ENCODE measurements at places on chromosomes 5 and 9.

DNA sequence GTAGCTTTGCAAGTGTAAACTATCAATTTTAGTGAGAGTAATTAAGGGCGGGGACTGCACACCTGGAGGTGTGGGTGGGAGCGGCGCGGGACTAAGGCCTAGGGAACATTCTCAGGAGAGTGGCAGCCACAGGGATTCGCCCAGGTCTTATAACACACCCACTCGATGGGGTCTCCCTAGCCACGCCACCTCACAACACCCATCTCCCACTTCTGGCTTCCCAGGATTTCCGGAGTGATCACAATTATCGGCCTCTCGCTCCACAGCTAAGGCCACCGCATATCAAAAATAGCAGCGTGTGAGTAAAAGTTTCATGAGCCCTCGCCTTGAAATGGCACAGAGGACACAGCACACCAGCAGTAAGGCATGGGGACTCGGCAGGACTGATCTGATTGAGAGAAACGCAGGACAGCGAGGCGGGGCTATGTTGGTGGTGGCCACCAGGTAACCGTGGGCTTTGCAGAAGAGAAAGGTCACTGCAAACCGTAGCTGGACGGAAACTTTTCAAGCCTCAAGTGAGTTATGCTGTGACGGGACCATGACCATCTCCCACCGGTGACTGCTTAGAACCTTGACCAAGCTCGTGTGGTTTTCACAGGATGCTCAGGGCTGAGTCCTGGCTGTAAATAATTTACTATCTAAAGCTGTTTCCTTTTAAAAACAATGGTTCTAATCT, 1.1 kb upstream of the LPAR1 start:
- no peak for DNase-seq

GRCh38 chr5:2906302-2907090, 155.0 kb upstream of the IRX2 start:
- DNase-seq = no peak

DNA sequence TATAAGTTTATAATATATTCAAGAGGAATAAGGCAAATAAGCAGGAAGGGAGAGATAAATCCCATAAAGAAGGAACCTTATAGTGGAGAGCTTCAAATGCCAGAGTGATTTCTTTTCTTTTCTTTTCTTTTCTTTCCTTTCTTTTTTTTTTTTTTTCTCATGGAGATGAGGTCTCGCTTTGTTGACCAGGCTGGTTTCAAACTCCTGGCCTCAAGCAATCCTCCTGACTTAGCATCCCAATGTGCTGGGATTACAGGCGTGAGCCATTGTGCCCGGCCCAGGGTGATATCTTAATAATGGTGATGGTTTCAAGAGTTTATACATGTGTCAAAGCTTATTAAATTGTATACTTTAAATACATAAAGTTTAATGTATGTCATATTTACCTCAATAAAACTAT, 19.6 kb upstream of the FOCAD start:
- no peak for DNase-seq

- DNase-seq = no peak
Measured at GRCh38 chr9:2638871-2639673, 17.5 kb downstream of the VLDLR start.

- DNase-seq = no peak
Measured at GRCh38 chr5:83946516-83946915, 225.9 kb upstream of the HAPLN1 start.

DNA sequence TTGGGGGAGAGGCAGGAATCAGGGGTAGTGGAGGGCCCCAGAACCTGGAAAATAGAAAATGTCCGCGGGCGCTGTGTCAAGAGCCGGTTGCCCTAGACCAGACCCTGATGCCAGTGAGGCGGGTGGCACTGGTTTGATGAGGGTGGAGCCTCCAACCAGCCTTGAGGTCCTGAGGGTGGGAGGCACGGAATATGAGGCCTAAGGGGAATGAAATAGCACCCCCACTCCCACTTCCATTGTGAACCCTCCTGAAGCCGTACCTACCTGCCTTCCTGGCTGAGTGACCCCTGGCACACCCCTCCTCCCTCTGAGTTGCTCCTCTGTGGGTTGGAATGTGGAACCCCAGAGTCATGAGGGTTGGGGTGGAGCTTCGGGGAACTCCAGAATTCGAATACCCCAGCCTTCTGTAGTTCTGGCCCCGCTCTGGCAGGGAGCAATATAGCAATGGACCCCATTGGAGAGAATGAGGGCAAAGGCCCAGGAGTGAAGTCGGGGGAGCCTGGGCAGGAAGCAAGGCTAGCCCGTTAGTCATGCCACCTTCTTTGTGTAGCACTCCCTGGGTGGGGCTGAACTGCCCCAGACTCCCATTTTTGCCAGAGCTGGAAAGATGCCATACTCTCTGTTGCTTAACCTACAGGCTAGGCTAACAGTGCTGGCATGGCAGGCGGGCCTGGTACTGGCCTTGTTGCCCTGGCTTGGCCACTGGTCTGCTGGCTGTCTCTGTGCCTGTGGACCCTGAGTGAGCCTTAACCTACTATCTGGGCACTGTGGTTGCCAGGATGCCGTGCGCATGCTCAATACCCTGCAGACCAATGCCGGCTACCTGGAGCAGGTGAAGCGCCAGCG, 1.0 kb downstream of the FPGS start:
- no peak for DNase-seq

GRCh38 chr9:130912932-130913598, 16.5 kb upstream of the QRFP start:
- DNase-seq = no peak

- no peak for DNase-seq
Measured at GRCh38 chr5:132778129-132778528, 1.1 kb upstream of the SEPTIN8 start.

DNA sequence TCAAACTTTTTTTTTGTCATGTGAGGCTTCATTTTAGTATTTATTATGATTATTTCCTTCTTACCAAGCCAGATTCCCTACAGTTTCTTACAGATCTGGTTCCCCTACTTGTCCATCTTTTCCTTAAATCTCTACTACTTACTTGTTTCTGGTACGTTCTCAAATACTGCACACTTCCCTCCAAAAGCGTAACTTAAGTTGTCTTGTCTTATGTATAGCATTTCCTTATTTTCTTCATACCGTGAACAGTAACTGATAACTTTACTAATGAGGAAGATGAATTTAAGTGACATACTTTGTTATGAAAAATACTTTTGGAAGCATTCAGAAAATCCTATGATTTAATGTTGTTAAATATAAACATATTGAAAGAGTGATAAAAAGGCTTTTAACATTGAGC, 67.3 kb downstream of the PARP8 start:
- DNase-seq = no peak

- no peak for DNase-seq
Measured at GRCh38 chr9:125238915-125239446, 2.2 kb downstream of the HSPA5 start.

DNA sequence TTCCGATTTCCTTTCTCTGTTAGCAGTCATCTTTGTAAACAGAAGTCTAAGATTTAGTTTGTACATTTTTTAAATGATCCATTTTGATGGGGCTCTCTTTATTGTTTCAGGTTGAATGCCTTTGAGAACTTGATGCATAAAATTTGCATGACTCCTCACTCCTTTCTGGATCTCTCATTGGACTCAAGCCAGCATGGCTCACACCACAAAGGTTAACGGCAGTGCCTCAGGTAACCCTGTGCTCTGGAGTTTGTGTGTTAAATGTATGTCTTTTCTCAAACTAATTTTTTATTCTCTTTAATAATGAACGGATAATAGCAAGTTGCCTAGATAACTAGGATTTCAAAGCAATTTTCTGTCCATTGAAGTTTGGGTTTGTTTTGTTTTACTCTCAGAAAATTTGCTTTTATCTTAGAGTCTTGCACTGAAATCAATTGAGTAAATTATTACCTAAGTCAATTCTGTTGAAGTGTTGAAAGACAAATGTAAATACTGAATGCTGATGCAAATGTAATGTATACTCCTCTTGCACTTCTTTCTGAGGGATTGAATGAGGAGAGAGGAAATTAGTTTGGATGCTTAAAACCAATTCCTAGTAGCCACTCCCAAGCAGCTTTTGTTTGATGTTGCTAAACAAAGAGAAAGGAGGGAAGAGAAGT, 164.6 kb upstream of the DMRT1 start:
- DNase-seq = no peak

DNA sequence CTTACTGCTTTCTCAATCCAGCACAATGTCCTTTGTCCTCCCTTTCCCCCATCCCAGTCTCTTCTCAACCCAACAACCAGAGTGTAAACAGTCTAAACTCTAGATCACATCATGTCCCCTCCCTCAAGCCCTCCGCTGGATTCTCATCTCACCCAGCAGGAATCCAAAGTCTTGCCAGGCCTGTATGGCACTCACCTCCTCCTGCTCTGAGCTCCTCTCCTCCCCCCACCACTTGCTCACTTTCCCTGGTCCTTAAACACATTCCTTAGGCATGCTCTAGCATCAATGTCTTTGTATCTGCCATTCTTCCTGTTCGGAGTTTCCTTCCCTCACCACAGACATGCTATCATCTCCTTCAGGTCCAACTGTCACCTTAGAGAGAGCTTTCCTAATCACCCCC, 78.8 kb downstream of the NIPSNAP3B start:
- DNase-seq = no peak

GRCh38 chr9:128159522-128159783, 612 bp upstream of the BBLN start:
- DNase-seq = peak; percentile 94

DNA sequence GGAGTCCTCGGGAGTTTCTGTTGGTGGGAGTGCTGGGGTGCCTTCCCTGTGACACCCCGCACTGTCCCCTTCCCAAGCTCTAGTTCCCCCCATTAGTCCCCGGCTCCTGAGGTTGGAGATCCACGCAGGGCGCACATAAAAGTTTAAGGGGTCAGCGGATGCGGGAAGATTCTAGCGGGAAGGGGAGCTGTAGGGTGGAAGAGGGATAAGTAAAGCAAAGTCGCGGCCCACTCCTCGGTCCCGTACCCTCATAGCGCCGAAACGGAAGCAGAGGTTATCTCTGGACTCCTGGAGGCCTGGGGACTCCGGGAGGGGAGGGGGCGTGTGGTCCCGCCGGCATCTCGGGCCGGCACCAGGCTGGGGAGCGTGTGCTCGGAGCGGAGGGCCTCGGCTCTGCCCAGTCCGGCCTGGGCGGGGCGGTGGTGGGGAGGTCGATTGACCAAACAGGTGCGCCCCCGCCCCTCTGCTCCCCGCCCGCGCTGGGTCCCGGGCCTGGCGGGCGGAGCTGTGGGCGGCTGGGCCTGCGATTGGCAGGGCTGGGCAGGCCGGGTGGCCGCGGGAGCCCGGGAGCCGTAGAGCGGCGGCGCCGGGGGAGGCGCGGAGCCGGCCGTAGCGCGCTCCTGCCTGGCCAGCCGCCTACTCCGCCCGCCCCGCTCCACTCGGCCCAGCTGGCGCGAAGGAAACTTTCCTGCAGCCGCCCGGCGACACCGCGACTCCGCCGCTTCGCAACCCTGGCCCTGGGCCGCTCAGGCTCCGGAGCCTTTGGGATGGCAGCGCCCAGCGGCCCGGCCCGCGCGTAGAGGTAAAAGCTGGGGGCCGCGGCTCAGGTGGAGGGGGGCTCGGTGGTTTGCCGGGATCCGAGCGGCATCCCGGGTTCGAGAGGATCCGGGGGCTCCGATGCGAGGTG, 52.2 kb upstream of the DAB2IP start:
- DNase-seq = no peak

- no peak for DNase-seq
Measured at GRCh38 chr5:1776831-1777230, 22.8 kb downstream of the MRPL36 start.

DNA sequence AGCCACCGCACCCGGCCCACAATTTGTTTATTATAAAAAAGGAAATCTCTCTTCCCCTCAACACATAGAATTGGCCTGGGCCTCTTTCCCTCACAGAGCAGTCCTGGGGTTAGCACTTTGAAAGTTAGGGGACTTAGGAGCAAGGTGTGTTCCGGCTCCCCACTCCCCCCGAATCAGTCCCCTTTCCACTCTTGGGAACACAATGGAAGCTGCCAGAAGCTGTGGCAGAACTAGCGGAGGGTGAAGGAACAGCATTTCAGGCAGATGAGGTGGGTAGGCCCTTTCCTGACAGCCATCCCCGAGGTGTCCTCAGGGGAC, 16.4 kb upstream of the C5orf47 start:
- DNase-seq = no peak

GRCh38 chr5:137279521-137280231, 219.4 kb downstream of the SPOCK1 start:
- no peak for DNase-seq

- DNase-seq = no peak
Measured at GRCh38 chr5:119322948-119323537, 32.8 kb upstream of the TNFAIP8 start.

DNA sequence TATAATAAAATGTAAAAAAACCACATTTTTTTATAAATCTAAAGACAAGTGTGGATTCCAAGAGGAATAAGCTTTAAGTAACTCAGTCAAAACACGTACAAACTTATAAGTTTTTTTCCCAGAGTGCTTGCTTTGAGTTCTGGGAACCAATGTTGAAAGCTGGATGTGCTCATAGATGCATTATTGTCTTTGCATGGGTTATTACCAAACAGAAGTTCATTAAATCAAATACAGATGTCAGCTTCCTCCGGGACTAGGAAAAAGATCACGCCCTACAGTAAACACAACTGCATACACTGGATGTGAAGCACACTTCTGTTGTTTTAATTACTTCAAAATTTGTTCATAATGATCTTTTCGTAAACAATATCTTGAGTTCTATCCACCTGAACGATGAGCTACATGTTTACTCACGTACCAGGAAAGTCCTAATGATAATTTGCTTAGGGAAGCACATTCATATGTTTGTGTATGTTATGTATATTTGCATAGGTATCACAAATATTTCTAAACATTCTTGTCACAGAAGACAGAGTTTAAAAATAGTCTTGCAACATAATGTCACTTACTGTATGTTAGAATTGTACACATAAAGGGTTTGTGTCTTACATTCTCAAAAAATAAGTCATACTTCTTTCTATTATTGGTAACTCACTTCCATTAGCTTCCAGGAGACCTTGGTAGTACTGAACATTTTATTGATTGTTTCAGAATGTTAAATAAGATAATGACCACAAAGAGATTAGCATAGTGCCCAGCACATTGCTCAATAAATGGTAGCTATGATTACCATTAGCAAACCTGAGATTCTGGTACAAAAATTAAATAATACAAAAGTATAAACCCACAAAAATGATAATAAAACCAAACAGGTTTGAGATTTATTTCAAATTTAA, 427.4 kb downstream of the CETN3 start:
- DNase-seq = no peak

DNA sequence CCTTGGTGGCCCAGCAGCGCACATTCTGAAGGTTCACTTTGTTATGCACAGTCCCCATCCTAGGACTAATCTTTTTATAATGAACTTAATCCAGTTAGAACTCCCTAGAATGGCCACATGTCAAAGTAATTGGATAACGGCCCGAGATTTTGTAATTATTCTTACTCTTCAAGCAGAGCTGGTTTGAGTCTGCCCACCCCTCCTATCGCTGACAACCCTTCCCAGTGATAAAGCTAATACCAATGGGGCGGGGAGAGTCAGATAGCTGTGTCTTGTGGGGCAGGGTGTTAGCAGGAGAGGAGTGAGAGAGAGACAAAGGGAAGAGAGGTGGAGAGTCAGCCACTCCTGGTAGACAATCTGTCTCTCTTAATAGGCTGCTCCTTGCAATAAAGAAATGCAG, 356.9 kb downstream of the SLIT3 start:
- no peak for DNase-seq

- no peak for DNase-seq
Measured at GRCh38 chr9:70533492-70533891, 119.0 kb upstream of the KLF9 start.

GRCh38 chr9:72424131-72424530, 59.1 kb upstream of the ZFAND5 start:
- DNase-seq = peak; percentile 72

Measured in Kasumi-1 (cell line).